ENCODE measurements at places on chromosomes 13 and 19. TPM values are rescaled to one million over a fixed set of nuclear protein-coding genes. Genes with fewer than 3 reads are reported as not detected.

DNA sequence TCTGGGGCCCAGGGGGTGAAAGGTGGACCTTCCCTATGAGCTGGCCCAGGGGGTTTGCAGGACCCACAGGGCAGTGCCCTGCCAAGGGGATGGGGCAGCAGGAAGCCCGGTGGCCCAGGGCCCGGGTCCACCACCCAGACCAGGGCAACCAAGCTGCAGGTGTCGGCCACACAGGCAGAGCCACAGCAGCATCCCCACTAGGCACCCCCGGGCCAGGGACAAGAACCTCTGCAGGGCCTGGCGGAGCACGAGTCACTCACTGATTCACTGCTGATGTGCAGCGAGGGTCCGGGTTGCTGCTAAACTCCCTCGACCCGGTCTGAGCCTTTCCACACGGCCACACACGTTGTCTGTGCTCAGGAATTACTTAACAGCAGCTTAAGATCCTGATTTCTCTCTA is 8.8 kb downstream of the FZR1 start:
- DNase-seq: no peak

The LILRB5 gene
- not detected for total RNA-seq

- DNase-seq: no peak
These were observed 21.0 kb downstream of the RFX1 start for GRCh38 chr19:13984875-13985741.

DNA sequence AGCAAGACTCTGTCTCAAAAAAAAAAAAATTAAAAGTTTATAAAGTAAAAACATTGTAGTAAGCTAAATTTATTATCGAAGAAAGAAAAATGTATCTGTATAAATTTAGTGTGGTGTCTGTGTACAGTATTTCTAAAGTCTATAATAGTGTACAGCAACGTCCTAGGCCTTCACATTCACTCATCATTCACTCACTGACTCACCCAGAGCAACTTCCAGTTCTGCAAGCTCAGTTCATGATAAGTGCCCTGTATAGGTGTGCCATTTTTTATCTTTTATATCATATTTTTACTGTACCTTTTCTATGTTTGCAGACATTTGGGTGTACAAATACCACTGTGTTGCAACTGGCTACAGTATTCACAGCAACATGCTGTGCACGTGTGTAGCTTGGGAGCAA is 118.1 kb downstream of the TNFRSF19 start:
- no peak for DNase-seq

DNA sequence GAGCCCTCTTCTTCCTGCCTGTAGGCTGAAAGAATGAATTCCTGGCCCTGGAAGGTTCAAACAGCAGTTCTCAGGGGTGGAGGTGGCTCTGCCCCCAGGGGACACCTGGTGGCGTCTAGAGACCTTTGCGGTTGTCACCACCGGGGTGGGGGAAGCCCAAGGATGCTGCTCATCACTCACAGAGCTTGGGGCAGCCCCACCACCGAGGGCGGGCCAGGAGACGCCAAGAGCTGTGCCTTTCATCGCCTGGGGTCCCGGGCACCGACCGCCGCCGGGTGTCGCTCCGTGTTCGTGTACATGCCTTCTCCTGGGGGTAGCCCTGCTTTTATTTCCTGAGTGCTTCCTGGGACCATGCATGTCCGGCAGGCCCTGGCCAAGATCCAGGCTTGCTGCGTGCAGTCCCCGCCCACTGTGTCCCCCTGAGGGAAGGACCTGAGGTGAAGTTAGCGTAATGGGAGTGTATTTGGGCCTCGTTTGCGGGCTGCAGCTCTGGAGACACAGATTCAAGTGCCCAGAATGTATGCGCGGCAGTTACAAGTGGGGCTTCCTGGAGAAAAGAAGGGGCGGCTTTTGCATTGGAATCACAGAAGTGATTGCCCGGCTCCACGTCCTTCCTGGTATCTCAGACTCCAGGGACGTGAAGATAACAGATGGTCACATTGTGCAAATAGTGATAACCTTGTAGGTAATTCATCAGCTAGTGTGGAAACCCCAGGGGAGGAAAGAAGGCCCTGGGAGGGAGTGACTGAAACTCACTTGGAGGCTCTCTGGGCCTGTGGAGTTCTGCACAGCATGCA is 7.8 kb downstream of the DOT1L start:
- no peak for DNase-seq

The IL17D gene
- total RNA-seq: 12.3 TPM

DNA sequence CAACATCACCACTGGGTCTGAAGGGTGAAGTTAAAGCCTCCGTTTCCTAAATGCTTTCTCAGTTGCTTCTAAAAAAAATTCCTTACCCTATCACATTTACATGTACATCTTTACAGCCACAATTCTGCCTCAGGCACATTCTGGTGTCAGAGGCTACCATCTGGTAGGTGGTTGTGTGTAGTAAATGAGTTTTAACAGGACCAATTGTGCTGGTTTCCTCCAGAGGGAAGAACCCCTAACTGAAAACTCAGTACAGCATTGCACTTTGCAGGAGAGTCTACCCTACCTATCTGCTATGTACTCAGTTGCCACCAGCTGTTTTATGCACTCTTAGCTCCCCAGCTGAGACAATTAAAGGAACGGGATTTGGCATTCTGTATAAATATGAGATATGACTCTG is 1576.5 kb downstream of the PCDH9 start:
- DNase-seq: no peak

GRCh38 chr19:13968383-13968935 is 16.1 kb downstream of the DCAF15 start:
- DNase-seq: no peak

The LIN7B gene
- 13.9 TPM for total RNA-seq

DNA sequence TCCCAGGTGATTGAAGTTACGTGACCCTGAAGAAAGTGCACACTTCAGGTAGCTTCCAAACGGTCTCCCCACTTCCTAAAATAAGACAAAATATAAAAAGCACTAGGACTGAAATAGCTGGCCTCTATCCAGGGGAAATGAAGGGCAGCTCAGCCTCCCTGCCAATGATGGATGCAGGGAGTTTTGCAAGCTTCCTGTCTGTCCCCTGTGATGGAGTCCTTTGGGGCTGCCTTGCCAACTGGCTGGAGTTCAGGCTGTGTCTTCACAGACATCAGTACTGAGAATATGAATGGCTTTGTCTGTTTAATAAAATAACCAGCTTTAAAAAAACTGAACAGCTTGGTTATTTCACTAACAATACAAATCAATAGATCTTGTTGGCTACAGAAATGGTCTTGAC is 101.4 kb upstream of the GPR12 start:
- no peak for DNase-seq

Data from chondrocyte (in vitro differentiated cells).